NCI-H1048 (cell line): ENCODE measurements at places on chromosomes 1 and 21.

DNA sequence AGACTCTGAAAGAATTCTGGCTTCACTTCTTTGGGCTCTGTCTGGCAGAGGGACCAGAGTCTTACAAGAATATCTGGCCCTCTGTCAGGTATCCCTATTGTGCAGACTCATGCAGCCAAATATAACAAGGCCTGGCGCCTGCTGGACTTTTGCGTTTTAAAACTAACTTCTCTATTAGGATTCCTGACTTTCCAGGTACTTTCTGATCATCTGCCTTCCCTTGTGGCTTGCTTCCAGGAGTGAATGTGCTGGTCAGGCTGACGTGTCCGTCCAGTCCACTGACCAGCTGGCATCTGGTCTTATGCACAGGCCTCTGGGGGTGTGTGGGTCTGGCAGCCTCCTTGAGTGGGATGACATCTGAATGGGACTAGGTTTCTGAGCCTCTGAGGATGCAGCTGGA is 8.6 kb upstream of the RAB29 start:
- no peak for DNase-seq

- no peak for DNase-seq
Observed at GRCh38 chr1:6960291-6960811, 175.1 kb downstream of the CAMTA1 start.

- DNase-seq = no peak
Observed at GRCh38 chr1:110612060-110612745, 6.0 kb upstream of the KCNA2 start.

- DNase-seq = no peak
Observed at GRCh38 chr1:3373175-3373574, 81.3 kb upstream of the ARHGEF16 start.

- no peak for DNase-seq
Observed at GRCh38 chr1:29624320-29625083, 388.2 kb downstream of the PTPRU start.

GRCh38 chr1:56803561-56804156 is 15.5 kb downstream of the FYB2 start:
- DNase-seq = no peak

DNA sequence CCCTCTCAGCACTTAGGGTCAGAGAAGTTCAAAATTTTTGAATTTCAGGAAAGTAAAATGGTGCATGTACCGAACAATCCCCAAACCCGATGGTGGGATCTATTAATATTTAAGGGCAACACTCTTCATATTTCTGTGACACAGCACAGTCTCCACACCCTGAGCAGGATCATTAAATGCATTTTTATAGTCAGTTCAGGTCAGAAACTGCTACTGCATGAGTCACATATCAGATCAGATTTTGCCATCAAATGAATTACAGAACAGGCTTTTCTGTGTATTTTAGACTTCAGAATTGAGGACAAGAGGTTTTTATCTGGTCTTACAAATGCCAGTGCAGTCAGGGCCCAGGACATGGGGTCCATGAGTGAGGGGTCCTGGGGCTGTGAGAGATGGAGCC is 79.2 kb downstream of the RIPK4 start:
- no peak for DNase-seq

DNA sequence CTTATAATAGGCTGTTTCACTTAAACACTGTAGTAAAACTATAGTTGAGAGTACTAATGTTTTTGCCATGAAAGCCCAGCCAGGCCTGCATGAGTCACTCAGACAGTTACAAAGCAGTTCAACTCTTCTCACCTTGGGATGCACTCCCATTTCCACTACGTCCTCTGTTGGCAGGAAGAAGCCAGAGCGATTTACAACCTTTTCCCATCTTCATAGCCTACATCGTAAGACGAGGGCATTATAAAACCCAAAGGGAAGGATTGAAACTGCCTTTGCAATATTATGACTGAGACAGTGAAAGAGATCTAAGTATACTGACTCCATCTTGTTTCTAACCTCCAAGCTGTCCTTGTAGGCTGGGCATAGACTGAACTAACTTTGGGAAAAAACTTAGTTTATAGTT is 71.8 kb upstream of the CSF1 start:
- no peak for DNase-seq

GRCh38 chr1:184755226-184756065 is 788 bp upstream of the EDEM3 start:
- no peak for DNase-seq

DNA sequence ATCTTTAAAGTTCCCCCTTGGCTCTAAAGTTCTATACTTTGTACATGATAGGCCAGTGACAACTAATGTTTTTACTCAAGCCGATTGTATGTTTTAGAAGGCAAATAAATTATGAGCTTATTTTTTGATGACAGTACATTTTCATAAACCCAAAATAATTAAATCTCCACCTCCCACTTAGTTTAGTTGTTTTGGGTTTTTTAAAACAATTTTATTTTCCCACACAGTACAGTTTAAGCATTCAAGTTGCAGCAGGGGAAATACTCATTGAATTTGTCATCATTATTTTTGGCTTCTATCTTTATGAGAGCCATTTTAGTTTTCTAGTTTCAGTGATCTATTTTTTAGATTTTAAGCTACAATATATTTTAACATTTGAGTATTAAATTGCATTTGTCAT is 93.6 kb downstream of the OLFML2B start:
- DNase-seq = no peak

GRCh38 chr21:43291347-43291950 is 122.6 kb downstream of the CRYAA start:
- DNase-seq = no peak

DNA sequence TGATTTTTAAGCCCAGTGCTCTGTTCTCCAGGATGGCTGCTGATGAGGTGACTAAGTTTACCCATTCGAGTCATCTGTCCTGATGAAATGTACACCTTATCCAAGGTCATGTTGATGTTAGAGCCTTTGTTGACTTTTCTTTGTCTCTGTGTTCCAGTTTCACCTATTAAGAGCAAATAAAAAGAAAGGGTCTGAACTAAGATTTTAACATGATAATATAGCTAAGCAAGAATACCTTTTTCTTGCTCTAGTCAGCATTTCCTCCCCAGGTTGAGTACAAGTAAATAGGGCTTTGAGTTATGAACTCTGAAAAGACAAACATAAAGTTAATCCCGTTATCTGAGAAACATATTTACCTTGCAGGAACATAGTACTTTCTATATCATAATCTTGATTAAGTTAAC is 52.1 kb upstream of the GPR88 start:
- DNase-seq = no peak
